NCI-H1417 treated with DMSO at 0.1 percent for 48 hours (cell line): ENCODE measurements at places on chromosomes 13 and 19.

DNA sequence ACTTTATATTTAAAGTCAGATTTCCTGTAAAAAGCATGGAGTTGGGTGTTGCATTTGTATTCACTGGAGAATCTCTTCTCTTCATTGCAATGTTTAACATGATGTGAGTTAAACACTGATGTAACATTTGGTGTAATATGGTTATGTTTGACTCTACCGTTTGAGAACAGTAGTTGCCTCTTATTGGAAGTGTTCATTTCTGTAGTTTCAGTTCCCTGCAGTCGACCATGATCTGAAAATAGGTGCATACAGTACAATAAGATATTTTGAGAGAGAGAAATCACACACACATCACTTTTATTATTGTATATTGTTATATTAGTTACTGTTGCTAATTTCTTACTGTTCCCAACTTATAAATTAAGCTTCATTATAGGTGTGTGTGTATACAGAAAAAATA, 105.2 kb upstream of the SPACA7 start:
- no peak for DNase-seq

- DNase-seq, result no peak
Observed at GRCh38 chr19:32720216-32720935, 809 bp downstream of the TDRD12 start.

DNA sequence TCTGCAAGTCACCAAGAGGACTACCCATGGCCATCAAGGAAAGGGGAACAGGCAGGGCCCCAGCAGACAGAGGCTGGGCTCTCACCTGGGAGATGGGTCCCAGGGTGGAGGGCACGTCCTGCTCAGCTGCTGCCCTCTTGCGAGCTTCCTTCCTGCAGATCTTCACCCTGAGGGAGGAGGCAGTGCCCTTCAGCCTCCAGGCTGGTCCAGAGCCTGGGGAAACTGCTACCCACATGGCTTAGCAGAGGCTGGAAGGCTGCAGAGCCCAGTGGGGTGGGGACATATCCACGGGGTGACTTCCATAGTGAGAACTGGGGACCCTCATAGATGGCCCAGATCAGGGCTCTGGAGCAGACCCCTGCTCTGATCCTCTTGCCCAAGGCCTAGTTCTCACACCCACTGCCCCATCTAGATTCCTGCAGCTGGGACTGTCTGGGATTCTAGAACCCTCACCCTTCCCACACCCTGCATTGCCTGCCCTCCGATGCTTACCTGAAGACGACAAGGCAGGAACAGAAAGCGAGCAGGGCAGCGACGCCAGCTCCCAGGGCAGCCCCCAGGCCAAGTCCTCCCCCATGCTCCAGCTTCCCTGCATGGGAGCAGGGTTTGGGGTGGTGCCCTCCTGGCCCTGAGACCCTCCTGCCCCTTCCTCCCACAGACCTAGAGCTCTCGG, 9.0 kb downstream of the SIGLEC11 start:
- DNase-seq, result no peak

GRCh38 chr13:79937771-79938216, 403.1 kb downstream of the SPRY2 start:
- DNase-seq, result no peak

DNA sequence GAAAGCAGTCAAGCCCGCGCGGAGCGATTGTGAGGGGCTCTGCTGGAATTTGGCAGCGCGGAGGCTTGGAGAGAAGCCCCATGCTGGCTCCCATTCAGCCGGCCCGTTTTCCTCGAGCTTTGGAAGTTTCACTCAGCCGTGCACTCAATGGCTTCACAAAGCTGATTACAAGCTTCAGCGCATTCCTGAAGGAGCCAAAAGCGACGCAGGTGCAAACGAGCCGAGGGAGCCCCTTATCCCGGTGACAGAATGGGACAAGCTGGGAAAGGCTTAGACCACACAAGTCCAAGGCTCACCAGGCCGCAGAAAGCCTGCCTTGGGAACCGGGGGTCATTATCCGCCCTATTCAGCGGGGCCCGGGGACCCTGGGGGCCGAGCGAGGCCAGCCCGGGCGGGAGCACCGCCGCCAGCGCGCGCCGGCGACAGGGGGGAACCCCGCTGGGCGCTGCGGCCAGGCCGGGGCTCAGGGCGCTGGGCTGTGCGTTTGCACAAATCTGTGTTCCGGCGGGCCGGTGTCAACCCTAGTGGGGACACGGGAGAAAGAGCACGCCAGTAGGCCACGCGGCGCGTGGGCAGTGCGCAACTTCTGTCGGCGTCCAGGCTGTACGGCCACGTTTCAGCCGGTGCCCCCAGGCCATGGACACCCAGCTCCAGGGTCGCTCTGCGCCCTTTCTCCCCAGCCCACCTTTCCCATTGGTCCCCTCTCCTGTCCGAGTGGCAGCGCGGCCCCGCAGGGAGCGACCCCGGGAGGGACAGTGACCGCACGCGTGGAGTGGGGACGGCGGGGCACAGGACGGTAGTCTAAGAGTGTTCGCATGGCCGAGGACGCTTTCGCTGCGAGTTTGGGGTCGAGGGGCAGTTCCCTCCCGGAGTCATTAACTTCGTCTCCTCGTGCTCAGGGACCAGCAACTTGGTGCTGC, 37.3 kb downstream of the SOX1 start:
- no peak for DNase-seq

GRCh38 chr19:32241306-32241705, 104.1 kb upstream of the ZNF507 start:
- DNase-seq, result no peak

DNA sequence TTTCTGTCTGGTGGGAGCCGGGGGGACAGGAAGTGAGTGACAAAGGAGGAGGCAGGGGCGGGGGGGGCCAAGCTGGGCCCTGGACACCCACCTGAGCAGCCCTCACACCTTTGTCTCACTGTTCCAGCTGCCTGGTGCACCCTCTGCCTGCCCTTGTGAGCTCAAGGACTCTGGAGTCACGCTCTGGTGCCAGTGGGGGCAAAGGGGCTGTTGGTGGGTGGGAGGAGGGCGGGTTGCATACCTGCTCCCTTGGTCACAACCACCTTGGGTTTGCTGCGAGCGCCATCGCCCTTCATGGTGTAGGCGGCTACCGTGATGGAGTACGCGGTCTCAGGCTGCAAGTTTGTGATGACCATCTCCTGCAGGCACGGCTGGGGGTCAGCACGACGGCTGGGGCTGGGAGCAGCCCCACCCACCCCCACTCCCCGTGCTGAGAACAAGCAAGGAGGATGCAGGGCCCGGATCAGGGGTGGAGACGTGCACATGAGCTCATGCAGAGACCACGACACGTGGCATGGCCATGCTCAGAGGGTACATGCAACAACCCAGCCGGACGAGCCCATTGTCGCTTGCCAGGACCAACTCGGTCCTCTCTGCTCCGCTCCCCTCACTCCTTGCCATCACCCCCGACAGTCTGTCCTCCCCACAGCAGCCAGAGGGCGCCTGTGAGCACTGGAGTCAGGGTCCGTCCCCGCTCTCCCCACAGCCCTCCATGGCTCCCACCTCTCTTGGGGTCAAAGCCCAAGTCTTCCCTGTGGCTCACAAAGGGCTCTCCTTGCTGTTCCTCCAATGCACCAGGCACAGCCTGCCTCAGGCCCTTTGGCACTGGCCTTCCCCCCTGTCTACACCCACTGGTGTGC, 114.9 kb downstream of the PTPRS start:
- DNase-seq, result no peak

GRCh38 chr13:54787754-54788153, 1759.1 kb downstream of the OLFM4 start:
- no peak for DNase-seq

GRCh38 chr13:31452525-31452924, 252.8 kb downstream of the B3GLCT start:
- no peak for DNase-seq

- no peak for DNase-seq
Observed at GRCh38 chr13:44096901-44097300, 217.2 kb downstream of the LACC1 start.

DNA sequence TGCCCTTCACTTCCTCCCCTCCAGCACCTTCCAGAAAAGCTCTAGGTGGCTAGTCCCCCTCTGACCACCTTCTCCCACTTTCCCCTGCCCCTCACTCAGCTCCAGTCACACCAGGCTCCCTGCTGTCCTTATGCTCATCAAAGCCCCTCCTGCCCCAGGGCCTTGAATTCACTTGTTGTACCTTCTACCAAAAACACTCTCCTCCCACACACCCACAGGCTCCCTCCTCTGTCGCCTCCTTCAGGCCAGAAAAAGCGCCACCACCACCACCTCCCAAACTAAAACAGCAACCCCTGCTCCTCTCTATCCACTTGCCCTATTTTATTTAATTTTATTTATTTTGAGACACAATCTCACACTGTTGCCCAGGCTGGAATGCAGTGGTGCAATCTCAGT, 4.8 kb upstream of the CEACAM16 start:
- DNase-seq, result no peak

GRCh38 chr13:31859571-31859970, 120.2 kb downstream of the RXFP2 start:
- DNase-seq, result no peak

DNA sequence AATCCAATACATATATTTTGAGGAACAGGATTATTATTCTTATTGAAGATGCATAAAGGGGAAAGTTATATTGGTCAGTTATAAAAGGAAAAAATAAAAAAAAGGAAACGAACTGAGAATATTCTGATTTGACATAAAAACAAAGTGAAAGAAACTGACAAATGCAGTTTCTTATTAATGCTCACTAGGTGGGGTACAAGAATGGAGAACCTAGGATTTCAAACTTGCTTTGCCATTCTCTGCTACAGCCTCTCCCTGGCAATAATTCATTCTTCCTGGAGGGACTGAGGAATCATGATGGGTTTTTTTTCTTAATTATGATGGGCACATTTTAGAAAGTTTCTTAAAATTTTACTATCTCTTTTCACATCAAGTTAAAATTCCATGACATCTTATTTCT, 154.9 kb downstream of the PCDH9 start:
- no peak for DNase-seq

GRCh38 chr13:30829833-30830637, 76.0 kb upstream of the MEDAG start:
- no peak for DNase-seq
